ENCODE measurements at places on chromosomes 4 and X.

- DNase-seq: no peak
Observed at GRCh38 chr4:153970169-153970568, 181.3 kb upstream of the SFRP2 start.

- no peak for DNase-seq
Observed at GRCh38 chrX:2317527-2318055, 183.2 kb downstream of the DHRSX start.

GRCh38 chrX:40468033-40468846 is 112.5 kb upstream of the ATP6AP2 start:
- peak; percentile 44 for DNase-seq

GRCh38 chr4:82648356-82648755 is 86.6 kb upstream of the TMEM150C start:
- no peak for DNase-seq

DNA sequence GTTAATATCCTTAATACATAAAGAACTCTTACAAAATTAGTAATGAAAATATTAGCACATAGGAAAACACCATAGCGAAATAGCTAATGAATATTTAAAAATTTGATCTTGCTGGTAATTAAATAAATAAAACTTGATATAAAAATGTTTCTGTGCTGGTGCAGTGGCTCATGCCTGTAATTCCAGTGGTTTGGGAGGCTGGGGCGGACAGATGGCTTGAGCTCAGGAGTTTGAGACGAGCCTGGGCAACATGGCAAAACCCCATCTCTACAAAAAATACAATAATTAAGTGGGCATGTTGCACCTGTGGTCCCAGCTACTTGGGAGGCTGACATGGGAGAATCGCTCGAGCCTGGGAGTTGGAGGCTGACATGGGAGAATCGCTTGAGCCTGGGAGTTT is 7.6 kb downstream of the FAM199X start:
- no peak for DNase-seq

GRCh38 chrX:121987163-121987562 is 939.8 kb downstream of the GLUD2 start:
- DNase-seq: no peak

DNA sequence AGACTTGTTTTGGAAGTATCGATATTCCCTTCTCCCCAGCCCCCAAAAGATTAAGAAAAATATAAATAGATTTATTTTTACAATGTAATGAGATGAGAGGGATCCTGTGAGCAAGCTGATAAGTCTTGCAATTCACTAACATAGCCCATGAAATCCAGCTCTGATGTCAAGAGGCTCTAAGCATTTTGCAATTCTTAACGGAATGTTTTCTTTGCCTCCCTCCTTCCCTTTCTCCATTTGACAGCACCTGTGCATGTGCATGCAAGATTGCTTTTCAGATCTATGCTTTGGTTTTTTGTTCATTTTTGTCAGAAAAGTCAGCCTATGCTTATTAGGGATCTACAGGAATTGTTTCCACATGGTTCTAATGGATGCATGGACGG is 169.9 kb downstream of the SLIT2 start:
- no peak for DNase-seq

DNA sequence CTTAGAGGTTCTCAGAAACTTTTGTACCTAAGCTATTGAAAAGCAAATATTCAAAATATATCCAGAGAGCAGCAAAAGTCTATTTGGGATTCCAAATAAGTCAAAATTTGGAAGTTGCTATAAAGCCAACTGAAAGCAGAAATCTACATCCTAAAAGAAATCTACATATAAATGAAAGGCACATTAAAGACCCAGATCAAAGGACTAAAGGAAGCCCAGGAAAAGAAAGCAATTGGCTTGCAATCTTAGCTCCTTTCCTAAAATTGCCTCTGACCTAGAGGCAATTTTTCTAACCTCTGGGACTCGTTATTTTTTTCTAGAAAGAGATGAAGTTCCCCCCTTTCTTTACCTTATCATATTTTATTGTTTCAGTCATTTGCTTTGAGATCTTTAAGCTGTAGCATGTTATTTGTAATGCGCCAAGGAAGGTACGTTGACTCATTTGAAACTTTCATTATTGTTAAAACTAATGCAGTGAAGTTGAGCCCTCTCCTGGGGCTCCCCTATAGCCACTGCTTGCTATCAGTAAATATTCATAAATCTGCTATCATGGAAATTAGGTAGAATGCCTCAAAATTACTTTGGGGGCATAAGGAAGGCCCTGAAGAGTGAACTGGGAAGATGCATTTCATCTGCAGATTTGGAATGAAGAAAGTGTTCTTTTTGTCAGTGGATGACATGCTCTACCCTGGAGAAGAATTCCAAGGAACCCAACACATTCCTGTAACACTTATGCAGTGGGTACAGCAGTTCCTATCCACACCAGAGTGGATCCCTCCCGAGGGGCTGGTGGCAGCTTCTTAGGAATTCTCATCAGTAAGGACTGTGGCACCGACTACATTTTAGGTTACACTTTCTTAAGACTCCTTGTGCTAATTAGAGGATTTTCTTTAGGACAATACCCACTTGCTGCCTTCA is 177.8 kb upstream of the IGFBP7 start:
- DNase-seq: no peak

- peak; percentile 62 for DNase-seq
Observed at GRCh38 chrX:13742397-13743176, 8.0 kb downstream of the OFD1 start.

DNA sequence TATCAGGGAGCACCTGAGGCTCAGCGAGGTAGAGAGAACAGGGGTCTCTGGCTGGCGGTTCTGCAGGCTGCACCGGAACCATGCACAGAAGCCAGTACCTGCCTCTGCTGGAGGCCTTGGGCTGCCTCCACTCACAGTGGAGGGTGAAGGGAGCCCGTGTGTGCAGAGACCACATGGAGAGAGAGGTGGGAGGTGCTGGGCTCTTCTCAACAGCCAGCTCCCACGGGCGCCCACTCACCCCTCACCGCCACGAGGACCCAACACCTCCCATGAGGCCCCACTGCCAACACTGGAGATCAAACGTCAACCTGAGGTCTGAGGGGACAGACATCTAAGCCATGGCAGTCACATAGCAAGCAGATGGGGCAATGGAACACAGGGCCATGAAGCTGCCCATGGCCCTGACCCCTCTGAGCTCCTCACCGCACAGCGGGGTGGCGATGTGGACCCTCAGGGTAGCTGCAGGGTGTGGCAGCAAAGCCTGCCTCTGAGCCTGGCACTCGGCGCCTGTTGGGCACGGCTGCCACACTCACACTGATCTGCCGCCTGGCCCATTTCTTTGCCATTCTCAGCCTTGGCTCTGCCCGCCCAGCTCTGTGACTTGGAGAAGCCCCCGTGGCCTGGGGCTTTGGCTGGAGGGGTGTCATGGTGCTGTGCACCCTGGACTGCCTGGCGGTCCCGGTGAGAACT is 44.8 kb downstream of the ADRA2C start:
- DNase-seq: no peak

- no peak for DNase-seq
Observed at GRCh38 chr4:130568746-130569145, 1472.8 kb downstream of the C4orf33 start.

GRCh38 chr4:140049849-140050637 is 103.9 kb downstream of the MAML3 start:
- no peak for DNase-seq

DNA sequence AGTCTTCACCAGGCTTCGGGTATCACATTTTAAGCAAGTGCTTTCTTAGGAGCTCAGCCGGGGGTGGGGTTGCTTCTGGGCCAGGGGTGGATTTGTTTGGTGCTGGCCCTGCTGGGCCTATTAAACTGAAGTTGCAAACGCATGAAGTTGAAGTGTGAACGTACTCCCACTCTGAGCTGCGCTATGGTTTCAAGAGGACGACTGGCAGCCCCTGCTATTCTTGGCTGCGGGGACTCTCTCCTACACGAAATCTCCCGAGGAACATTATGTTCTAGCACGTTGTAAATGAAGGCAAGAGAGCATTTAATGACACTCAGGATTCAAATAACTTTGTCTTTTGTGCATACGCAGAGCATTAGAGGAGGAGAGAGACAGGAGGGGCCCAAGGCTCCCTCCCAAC is 401.3 kb upstream of the BOD1L1 start:
- DNase-seq: no peak

DNA sequence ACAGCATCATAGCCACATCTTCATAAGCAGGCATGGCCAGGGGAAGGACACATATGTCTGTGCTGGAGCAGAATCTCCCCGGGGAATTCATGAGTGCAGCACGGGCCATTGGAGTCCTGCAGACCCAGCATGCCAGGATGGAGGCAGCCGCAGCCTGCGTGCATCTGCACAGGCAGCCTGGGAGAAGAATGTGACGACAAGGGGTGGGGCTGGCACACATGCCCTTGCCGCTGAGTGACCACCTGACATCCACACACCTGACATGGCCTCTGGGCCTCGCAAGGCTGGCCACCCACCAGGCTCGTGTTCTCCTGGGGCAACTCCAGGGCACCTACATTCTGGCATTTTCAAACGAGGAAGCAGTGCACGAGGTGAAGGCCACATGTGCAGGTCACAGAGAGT is 66.2 kb upstream of the AFAP1 start:
- DNase-seq: no peak

DNA sequence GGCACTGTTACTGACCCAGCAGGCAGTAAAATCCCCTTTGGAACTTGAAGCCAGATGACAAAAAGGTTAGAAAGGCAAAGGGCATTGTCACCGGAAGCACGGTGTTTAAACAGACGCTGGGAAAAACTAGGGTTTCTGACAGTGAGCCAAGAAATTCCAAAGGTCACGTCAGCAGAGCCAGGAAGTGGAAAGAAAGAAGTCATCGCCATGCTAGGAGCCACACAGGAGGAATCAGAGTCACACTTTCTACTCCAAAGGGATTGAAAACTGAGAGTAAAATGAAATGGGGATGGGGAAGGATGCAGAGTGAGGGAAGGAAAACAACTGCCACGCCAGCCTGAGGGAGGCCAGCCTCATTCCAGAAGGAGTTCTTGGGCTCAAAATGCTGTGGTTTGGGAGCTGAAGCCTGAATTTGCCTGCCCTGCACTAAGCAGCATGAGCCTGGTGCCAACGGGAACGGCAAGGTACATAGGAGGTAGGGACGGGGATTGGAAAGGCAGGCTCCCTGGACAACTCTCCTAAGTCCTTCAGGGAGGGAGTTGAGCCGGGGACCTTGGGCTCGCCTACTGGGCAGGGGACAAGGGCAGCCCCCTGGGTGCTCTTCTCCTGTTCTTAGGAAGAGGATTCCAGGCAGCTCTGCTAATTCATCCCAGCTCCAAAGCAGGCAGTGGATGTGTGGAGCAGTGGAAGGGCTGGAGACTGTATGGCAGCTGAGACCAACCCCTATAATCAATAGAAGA is 66.8 kb downstream of the SOWAHB start:
- DNase-seq: no peak

GRCh38 chr4:79237851-79238250 is 88.0 kb downstream of the NAA11 start:
- DNase-seq: no peak

GRCh38 chrX:19750028-19750782 is 137.2 kb downstream of the SH3KBP1 start:
- no peak for DNase-seq

DNA sequence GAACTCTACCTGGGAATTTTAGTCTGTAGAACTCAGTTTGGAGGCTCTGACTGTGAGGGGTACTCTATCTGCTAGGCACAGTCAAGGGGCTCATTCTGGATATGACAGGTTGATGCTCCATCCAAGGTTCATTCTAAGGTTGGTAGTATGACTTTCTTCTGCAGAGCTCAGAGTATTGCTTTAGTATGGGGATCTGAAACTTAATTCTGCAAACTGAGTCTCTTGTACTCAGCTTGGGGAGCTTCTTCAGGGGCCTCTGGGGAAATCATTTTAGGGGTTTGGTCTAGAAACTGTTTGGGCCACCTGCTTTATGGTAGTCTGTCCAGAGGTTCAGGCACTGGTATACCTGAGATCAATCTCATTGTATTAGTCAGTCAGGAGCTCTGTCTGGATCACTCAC is 9.7 kb upstream of the TSR2 start:
- DNase-seq: no peak

DNA sequence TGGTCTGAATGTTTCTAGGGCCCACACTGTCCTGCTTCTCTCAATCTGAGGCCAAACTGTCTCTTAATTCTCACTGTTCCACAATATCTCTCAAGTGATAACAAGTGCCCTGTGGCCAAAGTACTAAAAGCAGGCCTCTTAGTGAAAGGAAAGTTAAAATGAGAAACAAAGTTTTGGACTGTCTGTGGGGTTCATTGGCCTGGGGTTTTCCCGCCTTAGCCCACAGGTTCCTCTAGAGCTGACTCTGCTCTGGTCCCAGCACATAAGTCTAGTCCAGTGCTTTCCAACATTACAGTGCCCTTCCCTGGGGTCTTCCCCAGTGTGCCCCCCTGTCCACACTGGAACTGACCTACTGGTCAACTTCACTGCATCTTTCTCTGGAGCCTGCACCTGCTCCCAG is 6.3 kb downstream of the MAGEB1 start:
- DNase-seq: no peak

DNA sequence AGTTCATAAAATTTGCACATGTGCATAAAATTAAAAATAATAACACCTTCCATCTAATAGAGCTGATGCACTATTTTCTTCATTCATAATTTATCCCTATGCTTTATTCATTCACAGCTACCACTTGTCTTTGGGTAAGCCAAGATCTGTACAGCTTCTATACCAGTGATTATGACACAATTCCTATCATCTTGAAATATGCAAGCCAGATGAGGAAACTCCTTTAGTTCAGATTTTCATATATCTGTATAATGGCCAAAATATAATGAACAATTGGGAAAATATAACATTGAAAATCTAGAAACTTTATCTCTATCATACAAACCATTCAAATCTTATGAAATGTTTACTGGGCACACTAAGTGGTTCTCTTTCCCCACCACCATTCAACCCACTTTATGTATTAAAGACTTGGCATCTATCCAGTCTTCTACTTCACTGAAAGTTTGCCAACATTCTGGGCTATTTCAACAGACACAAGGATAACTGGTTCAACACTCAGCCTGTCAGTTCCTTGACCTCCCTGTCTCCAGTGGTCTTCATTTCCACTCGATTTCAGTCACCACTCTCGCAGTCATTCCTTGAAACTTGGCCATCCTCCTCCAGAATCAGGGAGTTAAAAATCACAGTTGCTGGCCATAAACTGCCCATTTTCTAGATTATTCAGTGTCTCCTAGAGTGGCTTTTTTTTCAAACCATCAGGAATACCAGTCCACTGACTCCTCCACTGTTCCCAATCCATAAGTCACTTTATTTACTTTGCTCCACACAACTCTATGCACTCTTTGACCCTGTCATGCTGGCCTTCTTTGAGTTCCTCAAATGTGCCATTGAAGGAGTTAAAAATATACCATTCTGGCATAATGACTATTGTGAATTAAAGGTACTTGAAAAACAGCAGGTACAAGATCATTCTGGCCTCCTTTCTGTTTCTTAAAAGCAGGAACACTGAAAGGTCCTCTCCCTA is 85.5 kb downstream of the CAMK2D start:
- no peak for DNase-seq

DNA sequence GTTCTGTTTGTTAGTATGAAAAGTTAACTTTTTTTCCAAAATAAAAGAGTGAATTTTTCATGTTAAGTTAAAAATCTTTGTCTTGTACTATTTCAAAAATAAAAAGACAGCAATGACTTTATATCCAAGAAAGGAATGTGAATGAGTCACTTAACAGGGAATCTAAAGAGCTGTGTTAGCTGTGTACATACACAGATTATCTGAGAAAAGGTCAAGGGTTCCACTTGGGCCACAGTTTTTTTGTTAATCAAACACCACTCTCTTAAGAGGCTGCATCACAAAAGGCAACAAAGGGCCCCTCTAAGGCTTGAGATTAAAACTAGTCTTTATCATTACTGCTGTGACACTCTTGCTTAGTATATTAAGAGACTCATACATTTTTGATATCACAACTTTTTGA is 82.1 kb downstream of the FIP1L1 start:
- no peak for DNase-seq

GRCh38 chrX:10800796-10801195 is 180.4 kb upstream of the MID1 start:
- DNase-seq: no peak

Data from CD4-positive, alpha-beta T cell treated with Interferon gamma for 1 hour (primary cell).